SJCRH30 (cell line): ENCODE measurements at places on chromosomes 1 and 21. TPM values are rescaled to one million over a fixed set of nuclear protein-coding genes. Genes with fewer than 3 reads are reported as not detected.

- no peaks in the 10 kb centered on the region for H3K36me3 ChIP-seq
- peaks cover 6% of the 10 kb centered on the region; the same call in 1 of the 2 replicates for H3K27me3 ChIP-seq
- DNase-seq = no peak
- H3K27ac ChIP-seq = no peak overlapping the region
- no peak overlapping the region for H3K4me3 ChIP-seq
- no peaks in the 10 kb centered on the region for H3K4me1 ChIP-seq
Observed at GRCh38 chr1:33660956-33661355, 188.5 kb downstream of the ZSCAN20 start.

The PDC gene
- not detected in 2 replicates for total RNA-seq

- H3K4me3 ChIP-seq = no peak overlapping the region
- H3K27me3 ChIP-seq = no peaks in the 10 kb centered on the region
- no peaks in the 10 kb centered on the region for H3K4me1 ChIP-seq
- no peaks in the 10 kb centered on the region for H3K36me3 ChIP-seq
- DNase-seq = no peak
Observed at GRCh38 chr1:194081444-194081843, 895.0 kb upstream of the B3GALT2 start.

GRCh38 chr21:28100366-28100765 lies 892.3 kb downstream of the LTN1 start:
- no peaks in the 10 kb centered on the region for H3K36me3 ChIP-seq
- peaks cover 18% of the 10 kb centered on the region for H3K4me1 ChIP-seq
- no peak overlapping the region for H3K4me3 ChIP-seq
- H3K27me3 ChIP-seq = no peaks in the 10 kb centered on the region
- no peak for DNase-seq
- no peak overlapping the region for H3K27ac ChIP-seq

- peak overlapping the region; percentile 65 for H3K27ac ChIP-seq
- H3K36me3 ChIP-seq = no peaks in the 10 kb centered on the region
- peaks cover 31% of the 10 kb centered on the region for H3K4me1 ChIP-seq
- H3K4me3 ChIP-seq = peak overlapping the region; percentile 13
- peak; percentile 90 for DNase-seq
Observed at GRCh38 chr1:202615501-202616354, 94.5 kb downstream of the SYT2 start.

The AMPD1 gene
- total RNA-seq = not detected in 2 replicates

GRCh38 chr1:21855257-21856096 lies 43.4 kb downstream of the LDLRAD2 start:
- peaks cover 92% of the 10 kb centered on the region for H3K36me3 ChIP-seq
- DNase-seq = no peak
- H3K4me1 ChIP-seq = no peaks in the 10 kb centered on the region
- no peak overlapping the region for H3K4me3 ChIP-seq
- no peaks in the 10 kb centered on the region for H3K27me3 ChIP-seq

- 0 out of 2 replicates have a peak, but pooled peaks cover 2% of the 10 kb centered on the region for H3K36me3 ChIP-seq
- H3K27me3 ChIP-seq = no peaks in the 10 kb centered on the region
- no peak for DNase-seq
- no peaks in the 10 kb centered on the region for H3K4me1 ChIP-seq
Observed at GRCh38 chr1:107670397-107671040, 294.5 kb downstream of the VAV3 start.

The BATF3 gene
- 15.6 and 16.5 TPM in 2 replicates for total RNA-seq

DNA sequence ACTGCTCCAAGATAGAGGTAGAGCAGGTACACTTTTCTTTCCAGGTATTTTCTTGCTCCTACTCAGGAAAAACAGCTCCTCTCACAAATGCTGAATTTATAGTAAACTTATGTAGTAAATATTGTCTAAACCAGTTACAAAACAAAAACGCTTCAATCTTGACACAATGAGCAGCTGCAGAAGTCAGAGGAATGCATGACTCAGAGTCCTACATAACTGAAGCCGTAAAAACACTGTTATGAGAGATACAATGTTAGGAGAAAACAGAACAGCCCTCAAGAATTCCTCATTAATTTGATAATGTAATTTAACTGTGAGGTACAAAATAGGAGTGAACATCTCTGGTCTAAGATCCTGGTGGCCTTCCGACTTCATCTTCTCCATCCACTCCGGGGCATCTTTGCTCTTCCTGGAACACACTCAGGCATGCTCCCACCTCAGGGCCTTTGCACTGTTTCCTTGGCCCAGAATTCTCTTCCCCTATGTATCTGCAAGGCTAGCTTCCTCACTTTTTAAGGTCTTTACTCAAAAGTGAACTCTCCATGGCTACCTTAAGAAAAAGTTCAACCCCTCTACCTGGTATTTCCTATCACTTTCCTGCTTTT lies 138.5 kb downstream of the SLC45A1 start:
- peak; percentile 62 for DNase-seq
- no peaks in the 10 kb centered on the region for H3K27me3 ChIP-seq
- no peak overlapping the region for H3K4me3 ChIP-seq
- H3K36me3 ChIP-seq = no peaks in the 10 kb centered on the region; the same call in 1 of the 2 replicates

- no peak for DNase-seq
- peaks cover 7% of the 10 kb centered on the region; the same call in 1 of the 2 replicates for H3K4me1 ChIP-seq
- H3K36me3 ChIP-seq = no peaks in the 10 kb centered on the region
- no peaks in the 10 kb centered on the region for H3K27me3 ChIP-seq
Observed at GRCh38 chr1:171258429-171258828, 10.1 kb downstream of the FMO1 start.

DNA sequence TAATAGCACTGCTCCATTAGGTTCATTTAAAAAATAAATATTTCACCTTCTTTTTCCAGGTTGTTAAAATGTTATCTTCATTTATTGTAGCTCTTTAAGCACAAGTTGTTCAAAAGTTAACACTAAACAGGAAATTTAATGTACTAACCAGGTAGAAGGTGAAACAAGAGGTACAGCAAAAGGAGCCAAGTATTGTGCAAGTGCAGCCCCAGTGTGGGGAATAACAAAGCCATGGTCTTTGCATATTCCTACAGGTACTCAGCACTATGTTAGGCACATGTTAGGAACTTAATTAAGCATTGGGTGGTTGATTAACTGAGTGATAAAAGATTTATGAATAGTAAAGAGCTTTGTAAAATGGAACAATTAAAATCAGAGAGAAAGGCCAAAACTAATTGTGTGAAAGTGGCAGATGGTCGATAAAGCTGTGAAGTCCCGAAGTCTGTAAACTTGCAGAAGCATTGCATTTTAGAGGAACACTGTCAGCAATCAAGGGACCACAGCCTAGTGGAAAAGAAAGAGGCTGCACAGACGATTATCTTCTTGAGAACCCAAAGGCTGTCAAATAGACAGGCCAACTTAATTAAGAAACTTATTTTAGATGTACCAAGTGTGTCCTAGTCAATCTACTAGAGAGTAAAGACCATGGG lies 185.8 kb downstream of the SLC44A5 start:
- H3K27me3 ChIP-seq = peaks cover 3% of the 10 kb centered on the region; the same call in 1 of the 2 replicates
- no peak for DNase-seq
- no peak overlapping the region for H3K27ac ChIP-seq
- H3K4me3 ChIP-seq = no peak overlapping the region
- no peaks in the 10 kb centered on the region for H3K4me1 ChIP-seq

DNA sequence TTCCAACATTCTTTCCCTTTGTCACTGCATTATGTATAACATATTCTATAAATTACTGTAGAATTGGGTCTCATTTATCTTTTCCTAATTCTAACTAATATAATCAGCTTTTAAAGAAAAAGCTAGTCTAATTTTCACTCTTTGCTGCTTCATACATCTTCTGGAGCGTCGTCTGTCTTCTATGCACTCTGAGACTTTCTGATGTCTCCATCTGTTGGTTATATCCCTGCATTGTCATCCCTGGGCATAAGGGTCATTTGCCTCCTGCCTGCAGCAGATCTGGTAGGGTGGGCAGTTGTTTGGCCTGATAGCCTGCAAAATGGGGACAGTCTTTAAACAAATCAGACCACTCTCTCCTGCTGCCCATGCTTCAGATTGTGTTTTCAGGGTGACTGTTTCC lies 40.8 kb upstream of the DYNLT5 start:
- H3K27ac ChIP-seq = no peak overlapping the region
- no peaks in the 10 kb centered on the region for H3K4me1 ChIP-seq
- no peaks in the 10 kb centered on the region for H3K36me3 ChIP-seq
- H3K4me3 ChIP-seq = no peak overlapping the region

The FAM3B gene
- not detected in 2 replicates for total RNA-seq

DNA sequence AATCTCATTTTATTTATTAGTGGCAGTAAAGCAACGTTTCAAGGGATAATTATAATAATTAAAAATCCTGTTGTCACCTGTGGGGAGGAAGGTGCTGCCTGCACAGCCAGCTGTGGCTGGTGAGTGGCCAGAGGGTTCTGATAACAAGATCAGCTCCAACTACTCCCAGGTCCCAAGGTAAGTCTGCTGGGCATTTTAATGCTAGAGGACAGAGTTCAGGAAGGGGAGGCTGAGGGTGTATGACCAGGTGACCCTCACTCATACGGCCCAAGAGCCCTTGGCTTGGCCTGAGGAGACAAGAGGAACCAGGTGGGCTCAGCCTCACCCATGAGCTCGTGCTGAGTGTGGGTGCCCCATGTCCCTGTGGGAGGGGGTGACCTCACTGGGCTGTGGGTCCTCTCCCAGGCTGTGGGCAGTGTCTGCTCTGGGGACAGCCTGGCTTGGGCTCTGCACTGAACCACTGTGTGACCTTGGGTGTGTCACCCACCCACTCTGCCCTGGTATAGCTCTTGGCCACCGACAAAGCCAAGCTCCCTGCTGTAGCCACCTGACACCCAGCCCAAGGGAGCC lies 223.8 kb downstream of the PTPRU start:
- peaks cover 7% of the 10 kb centered on the region; the same call in 1 of the 2 replicates for H3K27me3 ChIP-seq
- no peak overlapping the region for H3K27ac ChIP-seq
- no peaks in the 10 kb centered on the region for H3K4me1 ChIP-seq
- no peak for DNase-seq

- H3K36me3 ChIP-seq = no peaks in the 10 kb centered on the region
- no peaks in the 10 kb centered on the region for H3K4me1 ChIP-seq
- no peak overlapping the region for H3K4me3 ChIP-seq
- DNase-seq = no peak
Observed at GRCh38 chr21:17631195-17631594, 18.5 kb upstream of the BTG3 start.

GRCh38 chr1:6248932-6249738 lies 5.2 kb downstream of the HES3 start:
- H3K27me3 ChIP-seq = no peaks in the 10 kb centered on the region
- DNase-seq = no peak
- no peak overlapping the region for H3K4me3 ChIP-seq
- H3K36me3 ChIP-seq = peaks cover 11% of the 10 kb centered on the region

- H3K36me3 ChIP-seq = no peaks in the 10 kb centered on the region
- peaks cover 8% of the 10 kb centered on the region; the same call in 1 of the 2 replicates for H3K4me1 ChIP-seq
- no peak for DNase-seq
- no peak overlapping the region for H3K27ac ChIP-seq
- no peaks in the 10 kb centered on the region for H3K27me3 ChIP-seq
Observed at GRCh38 chr1:216330262-216330661, 93.0 kb downstream of the USH2A start.

DNA sequence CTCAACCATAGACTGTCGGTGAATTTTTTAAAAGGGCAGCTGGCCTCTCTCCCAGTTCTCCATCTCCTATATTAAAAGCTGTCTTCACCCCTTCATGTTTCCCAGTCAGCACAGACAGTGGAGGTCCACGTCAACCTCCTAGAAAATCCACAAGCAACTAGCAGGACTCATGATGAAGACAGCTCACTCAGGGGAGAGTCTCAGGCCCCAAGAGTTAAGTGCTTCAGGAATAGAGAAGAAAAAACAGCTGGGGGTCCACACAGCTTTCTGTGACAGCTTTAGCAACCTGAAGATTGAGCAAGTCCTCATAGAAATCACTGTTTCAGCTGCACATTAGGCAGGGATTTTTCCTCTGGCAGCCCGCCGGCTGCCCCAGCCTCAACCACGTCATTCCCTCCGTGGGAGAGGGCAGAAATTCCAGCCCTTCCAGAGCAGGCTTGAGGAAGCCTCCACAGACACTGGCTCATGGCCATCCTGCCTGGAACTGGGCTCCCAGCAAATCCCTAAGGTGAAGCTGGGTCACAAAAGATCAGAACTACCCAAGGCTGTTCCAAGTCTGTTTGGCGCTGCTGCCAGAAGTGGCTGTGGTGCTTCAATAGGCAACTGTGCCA lies 15.2 kb downstream of the GPR161 start:
- no peaks in the 10 kb centered on the region for H3K4me1 ChIP-seq
- no peaks in the 10 kb centered on the region for H3K27me3 ChIP-seq
- H3K27ac ChIP-seq = no peak overlapping the region
- DNase-seq = no peak
- H3K36me3 ChIP-seq = 0 out of 2 replicates have a peak, but pooled peaks cover 5% of the 10 kb centered on the region

- no peaks in the 10 kb centered on the region for H3K36me3 ChIP-seq
- DNase-seq = no peak
- H3K27me3 ChIP-seq = no peaks in the 10 kb centered on the region
- H3K4me3 ChIP-seq = no peak overlapping the region
- no peak overlapping the region for H3K27ac ChIP-seq
Observed at GRCh38 chr1:184152434-184152898, 100.9 kb downstream of the TSEN15 start.

DNA sequence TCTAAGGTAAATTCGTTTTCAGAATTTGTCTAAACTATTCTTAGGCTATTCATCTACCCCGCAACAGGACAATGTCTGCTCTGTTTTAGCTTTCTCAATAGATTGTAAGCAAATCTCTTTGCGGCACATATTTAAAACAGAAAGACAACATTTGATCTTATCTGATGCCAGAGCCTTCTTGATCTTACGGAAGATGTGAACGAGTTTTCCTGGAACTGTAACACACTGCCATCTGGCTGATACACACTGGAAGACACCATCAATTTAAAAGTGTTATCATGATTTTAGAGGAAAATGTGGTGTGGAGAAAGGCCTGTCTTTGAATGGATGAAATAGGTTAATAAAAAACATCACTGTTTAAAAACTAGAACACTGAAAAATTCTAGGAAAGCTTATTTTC lies 36.1 kb downstream of the COA6 start:
- no peak overlapping the region for H3K4me3 ChIP-seq
- no peak overlapping the region for H3K27ac ChIP-seq
- no peaks in the 10 kb centered on the region for H3K4me1 ChIP-seq
- no peak for DNase-seq

- peak overlapping the region; percentile 20; the same call in 1 of the 2 replicates for H3K4me3 ChIP-seq
- peak overlapping the region; percentile 19 for H3K27ac ChIP-seq
- peak; percentile 54 for DNase-seq
- no peaks in the 10 kb centered on the region for H3K36me3 ChIP-seq
- H3K4me1 ChIP-seq = peaks cover 59% of the 10 kb centered on the region
Observed at GRCh38 chr1:156490401-156491032, 10.1 kb downstream of the MEF2D start.

GRCh38 chr1:146019231-146020057 lies 2.1 kb downstream of the HJV start:
- H3K27ac ChIP-seq = no peak overlapping the region
- H3K27me3 ChIP-seq = no peaks in the 10 kb centered on the region
- no peak for DNase-seq
- H3K4me1 ChIP-seq = peaks cover 21% of the 10 kb centered on the region

GRCh38 chr1:204483791-204484190 lies 10.8 kb downstream of the PIK3C2B start:
- H3K4me1 ChIP-seq = peaks cover 8% of the 10 kb centered on the region
- H3K4me3 ChIP-seq = no peak overlapping the region
- no peak overlapping the region for H3K27ac ChIP-seq
- H3K36me3 ChIP-seq = no peaks in the 10 kb centered on the region
- DNase-seq = no peak
- H3K27me3 ChIP-seq = no peaks in the 10 kb centered on the region; the same call in 1 of the 2 replicates
